ENCODE measurements at places on chromosomes 11 and 22.

GRCh38 chr11:61152816-61153592, 8.2 kb downstream of the VPS37C start:
- no peak for DNase-seq

DNA sequence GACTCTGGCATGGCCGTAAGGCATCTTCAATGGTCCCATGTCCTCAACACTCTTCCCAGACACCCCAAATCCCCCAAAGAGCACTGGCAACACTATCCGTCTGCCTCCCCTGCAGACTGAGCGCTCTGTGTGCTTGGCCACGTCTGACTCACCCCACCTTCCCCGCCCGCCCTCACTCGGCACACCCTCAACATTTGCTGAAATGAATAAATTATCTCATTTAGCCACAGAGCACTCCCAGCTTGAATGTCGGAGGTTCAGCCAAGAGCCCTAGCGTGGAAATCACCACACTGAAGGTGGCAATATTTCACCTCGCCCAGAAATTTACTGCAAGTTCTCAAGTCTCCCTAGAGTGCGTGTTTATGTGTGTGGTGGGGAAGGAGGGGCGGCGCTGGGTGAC, 46.6 kb upstream of the TCF20 start:
- DNase-seq = peak; percentile 15

DNA sequence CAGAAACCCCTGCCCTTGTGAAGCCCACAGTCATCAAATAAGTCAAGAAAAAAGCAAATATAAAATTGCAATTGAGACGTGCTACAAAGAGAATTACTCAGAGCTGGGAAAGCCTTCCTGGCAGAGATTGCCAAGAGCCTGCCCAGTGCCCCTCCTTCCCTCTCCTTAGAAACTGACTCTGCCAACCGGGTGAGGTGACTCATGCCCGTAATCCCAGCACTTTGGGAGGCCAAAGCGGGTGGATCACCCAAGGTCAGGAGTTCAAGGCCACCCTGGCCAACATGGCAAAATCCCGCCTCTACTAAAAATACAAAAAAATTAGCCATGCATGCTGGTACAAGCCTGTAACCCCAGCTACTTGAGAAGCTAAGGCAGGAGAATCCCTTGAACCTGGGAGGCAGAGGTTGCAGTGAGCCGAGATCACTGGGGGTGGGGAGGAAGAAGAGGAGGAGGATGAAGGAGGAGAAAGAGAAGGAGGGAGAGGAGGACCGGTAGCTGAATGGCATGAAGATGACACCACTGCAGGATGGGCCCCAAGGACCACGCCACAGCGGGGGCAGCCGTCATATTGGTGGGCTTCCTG, 76.1 kb upstream of the RTL6 start:
- no peak for DNase-seq

GRCh38 chr11:67656278-67656922, 5.9 kb upstream of the ACY3 start:
- DNase-seq = no peak

- no peak for DNase-seq
Observed at GRCh38 chr11:128913806-128914205, 22.6 kb downstream of the KCNJ5 start.

GRCh38 chr22:47687776-47688175, 925.3 kb downstream of the TBC1D22A start:
- no peak for DNase-seq

DNA sequence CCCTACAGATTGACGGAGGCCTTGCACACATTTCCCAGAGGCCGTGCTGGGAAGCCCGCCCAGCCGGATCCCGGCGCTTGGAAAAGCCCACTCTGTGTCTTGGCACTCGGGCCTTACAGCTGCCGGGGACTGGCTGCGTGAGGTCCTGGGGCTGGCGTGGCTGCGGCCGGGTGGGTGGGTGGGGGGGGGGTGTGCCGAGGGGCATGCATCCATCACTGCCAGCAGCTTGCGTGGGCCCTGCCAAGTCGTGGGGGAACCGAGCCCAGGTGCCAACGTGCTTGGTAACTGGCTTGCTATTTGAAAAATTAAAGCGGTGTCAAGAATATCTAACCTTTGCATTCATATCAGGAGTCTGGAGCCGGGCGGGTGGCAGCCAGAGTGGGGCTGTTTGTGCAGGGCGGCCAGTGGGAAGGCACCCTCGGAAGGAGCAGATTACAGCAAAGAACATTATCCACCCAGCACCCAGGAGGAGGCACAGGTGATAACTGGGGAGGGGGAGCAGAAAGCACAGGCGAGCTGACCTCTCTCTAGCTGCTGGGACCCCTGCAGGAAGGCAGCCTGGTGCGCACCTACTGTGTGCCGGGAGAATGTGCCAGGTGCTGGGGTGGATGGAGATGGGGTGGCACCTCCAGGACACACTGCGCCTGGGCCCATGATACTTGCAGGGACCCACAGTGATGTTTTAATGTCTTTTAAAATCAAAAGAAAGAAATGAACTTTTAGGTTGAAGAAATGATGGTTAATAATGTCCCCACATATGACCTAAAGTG, 28.5 kb upstream of the SMIM38 start:
- no peak for DNase-seq

GRCh38 chr11:9606809-9607510, 33.5 kb downstream of the WEE1 start:
- no peak for DNase-seq

DNA sequence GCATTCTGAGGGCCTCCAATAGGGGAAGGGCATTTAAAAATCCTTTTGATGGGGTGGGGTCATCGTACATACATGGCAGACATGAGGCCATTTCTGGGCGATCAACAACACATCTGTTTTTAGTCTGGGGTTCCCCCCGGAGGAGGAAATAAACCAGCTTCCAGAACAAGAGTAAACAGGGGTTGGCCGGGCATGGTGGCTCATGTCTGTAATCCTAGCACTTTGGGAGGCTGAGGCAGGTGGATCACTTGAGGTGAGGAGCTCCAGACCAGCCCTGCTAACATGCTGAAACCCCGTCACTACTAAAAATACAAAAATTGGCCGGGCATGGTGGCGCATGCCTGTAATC, 12.0 kb downstream of the PRSS23 start:
- no peak for DNase-seq

GRCh38 chr11:98828986-98829708, 191.6 kb upstream of the CNTN5 start:
- DNase-seq = no peak

- no peak for DNase-seq
Observed at GRCh38 chr11:104917271-104918112, 19.2 kb upstream of the CASP12 start.

GRCh38 chr11:74676596-74676995, 54.6 kb downstream of the CHRDL2 start:
- DNase-seq = no peak

- DNase-seq = no peak
Observed at GRCh38 chr22:19567157-19568009, 43.2 kb upstream of the CLDN5 start.

GRCh38 chr11:128939591-128939990, 3.1 kb downstream of the TP53AIP1 start:
- no peak for DNase-seq

GRCh38 chr11:70067036-70067435, 11.1 kb upstream of the ANO1 start:
- DNase-seq = no peak

- no peak for DNase-seq
Observed at GRCh38 chr11:113506461-113506860, 31.3 kb upstream of the DRD2 start.

GRCh38 chr11:1771700-1772099, 8.0 kb upstream of the CTSD start:
- no peak for DNase-seq

DNA sequence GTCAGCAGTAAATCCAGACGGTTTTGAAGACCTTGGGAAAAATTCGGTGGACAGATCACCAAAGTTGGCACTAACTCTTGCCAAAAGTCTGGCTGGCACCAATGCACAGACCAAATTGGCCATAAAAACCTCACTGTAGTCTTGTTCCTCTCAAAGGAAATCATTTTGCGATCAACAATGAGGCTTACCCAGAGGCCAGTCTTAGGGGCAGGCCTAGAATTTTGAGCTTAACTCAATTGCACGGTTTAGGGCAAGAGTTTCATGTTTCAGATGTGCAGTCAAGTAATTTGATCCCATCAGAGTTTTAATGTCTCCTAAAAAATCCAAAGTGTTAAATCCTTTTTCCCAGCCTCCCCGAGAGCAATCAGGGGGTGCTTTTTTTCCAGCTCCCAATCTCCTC, 19.0 kb downstream of the MPPED2 start:
- DNase-seq = no peak

DNA sequence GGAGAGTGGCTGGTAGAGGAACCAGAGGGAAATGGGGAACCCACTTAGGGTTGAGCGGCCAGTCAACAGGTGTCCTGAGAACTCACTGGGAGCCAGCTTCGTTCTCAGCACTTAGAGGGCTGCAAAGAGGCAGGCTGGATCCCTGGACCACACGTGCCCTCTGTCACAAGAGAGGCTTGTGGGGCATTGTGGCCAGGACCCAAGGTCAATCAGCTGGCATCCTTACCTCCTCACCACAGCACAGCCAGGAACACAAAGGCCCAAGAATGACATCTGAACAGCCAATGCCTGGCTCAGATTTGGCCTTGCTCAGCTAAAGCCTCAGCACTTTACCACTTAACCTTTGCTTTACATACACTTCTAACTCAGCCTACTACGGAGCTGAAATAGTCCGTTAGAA, 7.4 kb downstream of the MAPK8IP1 start:
- no peak for DNase-seq

DNA sequence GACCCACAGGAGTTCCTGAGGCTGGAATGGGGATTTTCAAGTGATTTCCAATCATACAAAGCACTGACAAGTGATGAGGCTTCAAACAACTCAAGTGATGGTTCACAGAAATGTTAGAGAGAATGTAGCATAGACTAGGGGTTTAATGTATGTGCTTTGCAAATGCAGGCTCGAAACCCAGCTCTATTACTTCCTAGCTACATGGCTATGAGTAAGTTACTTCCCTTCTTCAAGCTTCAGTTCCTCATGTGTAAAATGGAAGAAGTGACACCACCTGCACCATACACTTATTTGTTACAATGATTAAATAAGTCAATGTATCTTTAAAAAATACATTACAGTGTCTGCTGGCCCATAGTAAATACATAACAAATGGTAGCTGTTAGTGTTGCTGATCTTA, 139.8 kb downstream of the CCDC81 start:
- no peak for DNase-seq

GRCh38 chr11:88017666-88018065, 157.6 kb downstream of the RAB38 start:
- no peak for DNase-seq

DNA sequence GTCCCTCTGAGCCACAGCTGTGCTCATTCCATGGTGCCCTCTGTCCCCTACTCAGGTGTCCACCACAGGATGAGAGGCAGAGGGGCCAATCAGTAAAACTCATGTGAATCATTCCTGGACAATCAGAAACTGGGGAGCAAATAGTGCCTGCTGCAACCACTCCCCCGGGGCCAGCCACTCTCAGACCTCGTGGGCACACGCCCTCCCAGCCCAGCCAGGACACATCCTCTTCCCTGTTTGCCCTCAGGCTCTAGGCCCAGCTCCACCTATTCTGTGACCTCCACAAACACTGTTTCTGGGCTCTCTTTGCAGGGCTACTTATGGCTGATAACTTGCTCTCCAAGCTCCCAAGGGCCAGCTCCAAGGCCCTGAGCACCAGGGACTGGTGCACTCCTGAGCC, 14.0 kb upstream of the KCTD14 start:
- DNase-seq = no peak

DNA sequence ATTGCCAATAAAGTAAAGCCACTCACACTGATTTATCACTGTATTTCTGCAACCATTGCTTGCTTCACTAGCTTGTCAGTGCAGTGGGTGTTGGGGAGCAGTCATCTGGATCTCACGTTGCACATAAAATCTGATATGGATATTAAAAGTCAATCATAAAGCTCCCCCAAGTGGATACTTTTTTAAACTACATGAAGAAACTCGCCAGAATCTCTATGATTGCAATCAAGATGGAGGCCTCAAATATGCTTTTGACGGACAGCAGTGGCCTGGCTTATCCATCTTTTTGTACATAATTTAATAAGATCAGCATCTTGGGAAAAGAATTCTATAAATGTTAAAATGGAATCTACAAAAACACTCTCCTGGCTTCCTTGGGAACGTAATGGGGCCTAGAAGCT, 137.7 kb downstream of the WT1 start:
- no peak for DNase-seq

DNA sequence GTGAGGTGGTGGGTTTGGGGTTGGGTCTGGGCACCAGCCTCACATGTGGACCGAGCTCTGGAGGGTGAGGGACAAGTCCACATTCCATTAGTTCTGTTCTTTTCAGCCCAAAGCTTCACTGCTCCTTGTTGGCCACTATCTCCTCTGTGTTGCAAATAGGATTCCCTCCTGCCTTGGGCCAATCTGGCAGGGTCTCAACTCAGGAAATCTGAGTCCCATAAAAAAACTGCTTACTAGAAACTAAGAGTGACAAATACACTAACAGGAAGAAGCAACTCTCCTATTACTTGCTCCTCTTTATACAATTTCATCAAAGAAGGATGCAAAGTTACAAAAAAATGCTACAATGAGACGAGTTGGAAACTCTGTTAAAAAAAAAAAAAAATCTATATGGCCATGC, 66.2 kb upstream of the CSNK1E start:
- DNase-seq = no peak
